Thyroid gland (tissue), 4 donors: ENCODE measurements at places on chromosomes 6 and 20. TPM values are rescaled to one million over a fixed set of nuclear protein-coding genes. Genes with fewer than 3 reads are reported as not detected.

GRCh38 chr20:21017528-21018085 lies 88.6 kb downstream of the LINC00237 start:
- no peaks in the 10 kb centered on the region for H3K36me3 ChIP-seq
- H3K27ac ChIP-seq: no peak overlapping the region
- H3K4me1 ChIP-seq: peaks cover 5% of the 10 kb centered on the region
- H3K4me3 ChIP-seq: no peak overlapping the region
- no peak for DNase-seq

The SPATA2 gene
- total RNA-seq: 5.0 TPM

The GPR6 gene
- not detected for total RNA-seq

GRCh38 chr6:40714576-40715564 lies 127.7 kb upstream of the LRFN2 start:
- no peaks in the 10 kb centered on the region for H3K27me3 ChIP-seq
- no peaks in the 10 kb centered on the region for H3K36me3 ChIP-seq
- H3K4me1 ChIP-seq: no peaks in the 10 kb centered on the region
- no peak overlapping the region for H3K4me3 ChIP-seq
- H3K27ac ChIP-seq: no peak overlapping the region
- no peak for DNase-seq

The CLVS2 gene
- not detected for total RNA-seq

- no peaks in the 10 kb centered on the region for H3K27me3 ChIP-seq
- H3K4me1 ChIP-seq: no peaks in the 10 kb centered on the region
- no peak overlapping the region for H3K27ac ChIP-seq
- no peak overlapping the region for H3K4me3 ChIP-seq
- no peaks in the 10 kb centered on the region for H3K36me3 ChIP-seq
These were observed 577.3 kb downstream of the PRKN start for GRCh38 chr6:162150295-162150694.

DNA sequence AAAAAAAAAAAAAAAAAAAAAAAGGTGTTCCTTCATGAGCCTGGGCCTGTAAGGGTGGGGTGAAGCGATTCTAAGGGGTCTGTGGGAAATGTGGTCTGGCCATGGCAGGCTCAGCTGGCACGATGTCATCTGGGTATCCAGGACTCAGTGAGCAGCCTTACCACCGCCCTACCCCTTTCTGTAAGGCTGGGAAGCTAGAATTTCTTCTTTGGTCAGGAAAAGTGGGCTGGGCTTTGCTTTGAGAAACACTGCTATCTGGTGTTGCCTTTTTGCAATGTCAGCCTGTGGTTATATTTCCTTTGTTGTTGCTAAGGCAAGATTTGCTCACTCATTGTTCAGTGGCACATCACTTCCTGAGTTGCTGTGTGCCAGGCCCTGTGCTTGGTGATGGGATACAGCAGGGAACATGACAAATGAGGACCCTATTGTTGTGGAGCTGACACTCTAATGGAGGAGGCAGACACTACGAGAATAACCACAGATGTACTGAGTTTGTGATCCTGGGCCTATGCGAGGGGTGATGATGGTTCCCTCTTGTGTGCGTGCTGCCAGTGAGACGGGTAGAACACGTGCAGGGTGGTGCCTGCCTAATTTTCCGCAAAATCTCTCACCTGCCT lies 45.9 kb upstream of the ZNFX1 start:
- peaks cover 6% of the 10 kb centered on the region for H3K4me1 ChIP-seq
- no peak overlapping the region for H3K4me3 ChIP-seq
- H3K27me3 ChIP-seq: no peaks in the 10 kb centered on the region

The BTN2A1 gene
- total RNA-seq: 11.8 TPM

DNA sequence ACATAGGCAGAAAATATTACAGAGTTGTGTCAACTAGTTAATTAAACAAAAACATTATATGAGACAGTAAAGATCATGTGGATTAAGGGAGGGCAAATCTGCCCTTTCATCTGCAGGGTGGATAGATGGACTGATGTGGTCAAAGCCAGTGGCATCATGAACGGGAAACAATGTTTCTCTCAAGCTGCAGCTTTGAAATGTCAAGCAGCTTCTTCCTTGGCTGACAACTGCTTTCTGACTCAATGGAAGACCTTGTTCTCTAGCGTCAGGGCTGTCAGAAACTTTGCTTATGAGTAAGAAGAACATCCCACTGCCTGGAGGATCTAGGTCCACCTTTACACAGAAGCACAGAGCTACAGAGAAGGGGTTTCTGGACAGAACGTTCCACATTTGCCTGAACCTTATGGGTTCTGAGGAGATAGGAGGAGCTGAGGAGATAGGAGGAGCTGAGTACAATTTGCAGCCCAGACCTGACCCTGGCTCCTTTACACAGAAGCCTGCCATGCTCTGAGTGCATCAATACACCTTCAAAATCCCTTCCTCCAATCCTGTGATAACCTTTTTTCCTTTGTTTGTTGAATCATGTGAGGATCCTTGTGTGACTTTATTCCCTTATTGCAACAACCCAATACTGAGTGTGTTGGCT lies 6.1 kb downstream of the CST5 start:
- H3K27me3 ChIP-seq: no peaks in the 10 kb centered on the region
- no peaks in the 10 kb centered on the region for H3K4me1 ChIP-seq
- H3K4me3 ChIP-seq: no peak overlapping the region
- no peak for DNase-seq

- H3K36me3 ChIP-seq: no peaks in the 10 kb centered on the region
- H3K4me1 ChIP-seq: no peaks in the 10 kb centered on the region
- DNase-seq: no peak
- H3K27ac ChIP-seq: no peak overlapping the region
These were observed 159.7 kb upstream of the KCNG1 start for GRCh38 chr20:51182571-51182970.

The TMEM242 gene
- 14.0 TPM for total RNA-seq

DNA sequence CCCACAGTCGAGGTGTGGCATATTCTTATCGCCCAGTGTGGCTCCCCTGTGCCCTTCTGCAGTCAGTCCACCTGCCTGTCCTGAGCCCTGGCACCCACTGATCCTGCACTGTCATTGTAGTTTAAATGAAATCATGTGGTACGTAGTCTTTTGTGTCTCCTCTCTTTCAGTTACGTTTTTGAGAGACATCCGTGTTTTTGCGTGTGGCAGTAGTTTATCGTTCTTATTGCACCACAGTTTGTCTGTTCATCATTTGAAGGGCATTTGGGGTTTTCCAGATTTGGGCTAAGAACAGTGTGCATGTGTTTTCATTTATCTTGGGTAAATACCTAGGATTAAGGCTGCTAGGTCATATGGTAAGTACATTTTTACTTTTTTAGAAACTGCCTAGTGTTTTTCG lies 49.3 kb downstream of the SPATA2 start:
- no peaks in the 10 kb centered on the region for H3K36me3 ChIP-seq
- DNase-seq: no peak
- peaks cover 38% of the 10 kb centered on the region for H3K4me1 ChIP-seq
- H3K4me3 ChIP-seq: no peak overlapping the region
- peak overlapping the region; percentile 55 for H3K27ac ChIP-seq

The TFEB gene
- total RNA-seq: 23.0 TPM

- no peaks in the 10 kb centered on the region for H3K27me3 ChIP-seq
- H3K4me1 ChIP-seq: peaks cover 14% of the 10 kb centered on the region
- peaks cover 42% of the 10 kb centered on the region for H3K36me3 ChIP-seq
- DNase-seq: no peak
- H3K4me3 ChIP-seq: peak overlapping the region; percentile 99
These were observed 1.6 kb downstream of the SRSF6 start for GRCh38 chr20:43459022-43459942.

DNA sequence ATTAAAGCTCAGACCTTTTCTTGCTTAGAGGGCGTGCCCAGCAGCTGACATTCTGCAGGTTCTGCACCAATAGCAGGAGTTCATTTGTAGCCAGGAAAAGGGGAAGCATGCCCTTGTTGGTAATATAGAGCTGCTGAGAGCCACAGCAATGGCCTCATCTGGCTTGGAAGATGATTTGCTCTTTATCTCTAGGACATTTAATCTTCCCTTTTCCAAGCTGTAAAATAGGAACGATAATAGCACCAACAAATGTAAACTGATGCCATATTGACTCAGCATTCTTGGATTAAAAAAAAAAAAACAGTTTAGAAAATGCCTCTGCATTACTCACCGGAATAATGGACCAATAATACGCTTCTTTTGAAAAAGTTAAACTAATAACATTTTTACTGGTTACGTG lies 93.4 kb upstream of the SLC2A12 start:
- no peaks in the 10 kb centered on the region for H3K4me1 ChIP-seq
- no peaks in the 10 kb centered on the region for H3K27me3 ChIP-seq
- no peaks in the 10 kb centered on the region for H3K36me3 ChIP-seq
- H3K4me3 ChIP-seq: no peak overlapping the region
- no peak for DNase-seq

- no peak overlapping the region for H3K4me3 ChIP-seq
- H3K27me3 ChIP-seq: no peaks in the 10 kb centered on the region
- no peaks in the 10 kb centered on the region for H3K4me1 ChIP-seq
These were observed 22.1 kb upstream of the ARHGAP18 start for GRCh38 chr6:129732034-129732433.

The ECT2L gene
- 8.7 TPM for total RNA-seq

The CRIP3 gene
- not detected for total RNA-seq

The RNF182 gene
- 4.5 TPM for total RNA-seq

DNA sequence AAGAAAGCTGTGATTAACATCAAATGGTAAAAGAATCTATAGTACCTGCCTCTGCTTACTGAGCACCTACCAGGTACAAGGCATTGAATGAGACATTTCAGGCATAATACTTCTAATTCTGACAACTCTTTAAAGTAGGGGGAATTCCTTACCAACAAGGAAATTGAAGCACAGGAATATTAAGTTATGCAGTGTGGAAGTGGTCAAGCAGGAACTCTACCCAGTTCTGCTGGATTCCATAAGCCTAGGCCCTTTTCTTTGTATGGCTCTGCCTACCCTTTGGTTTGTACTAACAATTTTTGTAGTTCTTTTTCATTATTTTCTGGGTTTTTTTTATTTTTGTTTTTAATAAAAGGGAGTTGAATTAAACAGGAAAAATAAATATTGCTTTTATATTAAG lies 114.5 kb downstream of the MAP3K5 start:
- no peak overlapping the region for H3K4me3 ChIP-seq
- DNase-seq: no peak
- no peaks in the 10 kb centered on the region for H3K27me3 ChIP-seq
- peak overlapping the region; percentile 8 for H3K27ac ChIP-seq

DNA sequence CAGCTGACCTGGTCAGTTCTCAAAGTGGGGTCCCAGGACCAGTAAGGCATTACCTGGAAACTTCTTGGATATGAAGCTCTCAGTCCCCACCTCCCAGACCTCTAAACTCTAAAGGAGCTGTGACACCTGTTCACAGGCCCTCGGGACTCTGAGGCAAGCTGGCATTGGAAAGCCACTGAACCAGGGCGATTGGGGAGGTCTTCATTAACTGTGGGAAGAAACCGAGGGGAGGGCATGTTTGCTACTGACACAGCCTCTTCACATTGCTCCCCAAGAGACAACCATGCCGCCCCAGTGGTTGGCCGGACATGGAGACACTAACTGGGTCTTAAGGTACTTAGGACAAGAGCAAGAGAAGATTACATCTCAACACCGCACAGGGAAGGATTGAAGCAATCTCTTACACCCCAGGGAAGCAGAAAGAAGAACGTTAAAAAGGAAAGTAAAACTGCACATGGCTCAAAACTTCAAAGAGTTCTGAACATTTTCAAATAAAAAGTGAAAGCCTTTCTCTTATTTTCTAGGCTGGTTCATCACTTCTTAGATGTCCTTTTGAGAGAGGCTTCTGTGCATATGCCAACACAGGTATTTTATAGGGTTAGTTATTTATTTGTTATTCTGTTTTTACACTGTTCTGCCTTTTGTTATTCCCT lies 210.0 kb upstream of the CST7 start:
- DNase-seq: no peak
- peaks cover 12% of the 10 kb centered on the region for H3K4me1 ChIP-seq
- no peaks in the 10 kb centered on the region for H3K27me3 ChIP-seq
- no peak overlapping the region for H3K27ac ChIP-seq
- H3K4me3 ChIP-seq: no peak overlapping the region

- H3K27me3 ChIP-seq: no peaks in the 10 kb centered on the region
- no peak overlapping the region for H3K27ac ChIP-seq
- no peaks in the 10 kb centered on the region for H3K36me3 ChIP-seq
- DNase-seq: no peak
These were observed 16.1 kb upstream of the HFE start for GRCh38 chr6:26071135-26071534.

The ZNF334 gene
- 15.7 TPM for total RNA-seq

The PRICKLE4 gene
- total RNA-seq: 15.6 TPM

- no peak for DNase-seq
- H3K4me3 ChIP-seq: no peak overlapping the region
- H3K27me3 ChIP-seq: no peaks in the 10 kb centered on the region
- no peak overlapping the region for H3K27ac ChIP-seq
These were observed 37.8 kb upstream of the SMAP1 start for GRCh38 chr6:70629929-70630328.

DNA sequence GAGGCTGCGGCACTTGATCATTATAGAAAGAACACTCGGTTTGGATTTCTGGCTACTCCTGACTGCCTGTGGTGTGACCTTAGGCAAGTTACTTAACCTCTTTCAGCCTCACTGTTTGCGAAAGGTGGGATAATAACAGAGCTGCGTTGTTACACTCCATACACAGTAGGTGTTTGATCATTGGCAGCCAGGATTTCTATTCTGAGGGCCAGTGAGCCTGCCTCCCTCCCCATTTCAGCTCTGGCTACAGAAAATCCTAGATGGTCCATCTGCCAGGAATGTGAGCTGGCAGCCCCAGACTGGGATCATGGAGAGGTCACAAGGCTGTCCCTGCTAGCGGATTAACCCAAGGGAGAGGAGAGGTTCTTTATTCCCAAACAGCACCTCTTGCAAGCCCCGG lies 2.7 kb downstream of the KCNB1 start:
- no peak overlapping the region for H3K4me3 ChIP-seq
- DNase-seq: no peak
- peaks cover 6% of the 10 kb centered on the region for H3K27me3 ChIP-seq

The ME1 gene
- total RNA-seq: 55.9 TPM

DNA sequence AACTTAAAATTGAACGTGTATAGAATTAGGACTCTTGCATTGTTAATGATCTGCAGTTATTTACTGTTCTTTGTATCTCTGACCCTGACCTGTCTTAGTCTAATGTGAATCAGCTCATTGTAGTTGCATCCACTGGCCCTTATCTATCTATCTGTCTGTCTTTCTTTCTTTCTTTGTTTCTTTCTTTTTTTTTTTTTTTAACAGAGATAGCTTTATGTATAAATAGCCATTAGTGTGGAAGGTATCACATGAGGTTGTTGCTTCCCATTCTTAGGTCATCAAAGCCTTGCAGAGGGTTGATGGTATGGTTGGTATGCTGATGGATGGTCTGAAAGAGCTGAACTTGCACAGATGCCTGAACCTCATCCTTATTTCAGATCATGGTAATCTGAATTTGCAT lies 59.9 kb downstream of the ENPP1 start:
- DNase-seq: no peak
- no peak overlapping the region for H3K27ac ChIP-seq
- no peak overlapping the region for H3K4me3 ChIP-seq
- H3K36me3 ChIP-seq: no peaks in the 10 kb centered on the region
- no peaks in the 10 kb centered on the region for H3K27me3 ChIP-seq
